Esophagus squamous epithelium (tissue), 5 donors: ENCODE measurements at places on chromosomes 11 and 22. TPM values are rescaled to one million over a fixed set of nuclear protein-coding genes. Genes with fewer than 3 reads are reported as not detected.

DNA sequence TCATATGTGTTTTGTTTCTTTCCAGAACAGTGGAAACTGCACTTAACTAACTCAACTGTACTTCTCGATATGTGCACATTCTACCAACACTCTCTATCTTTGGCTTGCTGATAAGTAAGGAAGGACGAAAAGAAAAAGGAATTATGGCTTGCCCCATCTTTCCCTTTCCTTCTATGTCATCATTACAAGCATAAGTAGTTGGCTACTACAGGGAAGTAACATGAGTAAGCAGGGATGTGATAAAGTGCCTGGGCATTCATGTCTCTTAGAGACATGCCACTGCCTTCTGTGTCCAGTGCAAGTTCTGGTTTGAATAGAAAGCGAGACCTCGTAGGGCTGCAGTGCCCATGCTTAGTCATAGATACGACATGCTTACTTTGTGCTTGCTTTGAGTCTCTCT, 342.5 kb downstream of the ETS1 start:
- H3K27ac ChIP-seq = no peak overlapping the region
- H3K27me3 ChIP-seq = no peaks in the 10 kb centered on the region
- DNase-seq = no peak
- no peaks in the 10 kb centered on the region for H3K36me3 ChIP-seq
- no peaks in the 10 kb centered on the region for H3K4me1 ChIP-seq
- H3K4me3 ChIP-seq = no peak overlapping the region

DNA sequence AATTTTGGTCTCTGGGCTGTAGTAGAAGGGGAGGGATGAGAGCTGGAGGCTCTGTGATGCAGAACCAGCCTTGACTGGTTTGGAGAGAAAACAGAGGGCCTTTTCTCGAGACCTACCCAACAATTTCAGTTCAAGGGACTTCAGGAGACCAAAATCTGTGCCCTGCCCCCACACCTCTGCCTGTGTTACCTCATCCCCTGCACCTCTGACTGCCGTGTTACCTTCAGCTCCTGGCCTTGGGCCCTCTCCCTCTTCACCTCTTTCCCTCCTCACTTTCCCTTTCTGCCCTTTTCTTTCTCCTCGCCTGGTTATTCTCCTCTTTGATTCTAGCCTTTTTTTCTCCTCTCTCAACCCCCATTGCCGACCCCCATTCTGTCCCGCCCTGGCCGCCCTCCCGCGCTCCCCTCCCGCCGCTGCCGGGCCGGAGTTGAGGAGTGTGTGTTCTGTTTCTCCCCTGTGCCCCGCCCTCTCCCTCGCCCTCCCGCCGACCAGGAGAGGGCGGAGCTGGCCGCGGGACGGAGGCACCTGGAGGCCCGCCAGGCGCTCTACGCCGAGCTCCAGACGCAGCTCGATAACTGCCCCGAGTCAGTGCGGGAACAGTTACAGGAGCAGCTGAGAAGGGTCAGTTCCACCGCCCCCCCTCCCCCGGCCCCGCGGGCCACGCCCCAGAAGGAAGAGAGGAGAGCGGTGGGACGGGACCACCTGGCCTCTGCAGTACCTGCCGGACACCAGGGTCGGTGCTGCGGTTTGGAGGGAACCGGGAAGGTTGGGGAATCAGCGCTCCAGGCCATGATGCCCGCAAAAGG, 27.2 kb downstream of the PHLDB1 start:
- H3K4me3 ChIP-seq = peak overlapping the region; percentile 60
- peaks cover 75% of the 10 kb centered on the region for H3K4me1 ChIP-seq
- no peak for DNase-seq

GRCh38 chr11:72573072-72573854, 101.0 kb downstream of the PDE2A start:
- DNase-seq = no peak
- H3K4me3 ChIP-seq = no peak overlapping the region
- peaks cover 12% of the 10 kb centered on the region for H3K27me3 ChIP-seq
- H3K27ac ChIP-seq = no peak overlapping the region
- peaks cover 26% of the 10 kb centered on the region for H3K36me3 ChIP-seq

The OR5B3 gene
- total RNA-seq = not detected

GRCh38 chr11:135027461-135027860, 615.4 kb upstream of the B3GAT1 start:
- no peaks in the 10 kb centered on the region for H3K36me3 ChIP-seq
- DNase-seq = no peak
- no peaks in the 10 kb centered on the region for H3K4me1 ChIP-seq
- H3K27me3 ChIP-seq = no peaks in the 10 kb centered on the region
- no peak overlapping the region for H3K27ac ChIP-seq
